ENCODE measurements at places on chromosomes 13 and 19.

- peak; percentile 70 for DNase-seq
These were observed at the start of gene SERTM1 for GRCh38 chr13:36673838-36674326. Gene SERTM1 (plus strand): TSS chr13:36674020. CDS start chr13:36695079, 21,059 bp downstream.

DNA sequence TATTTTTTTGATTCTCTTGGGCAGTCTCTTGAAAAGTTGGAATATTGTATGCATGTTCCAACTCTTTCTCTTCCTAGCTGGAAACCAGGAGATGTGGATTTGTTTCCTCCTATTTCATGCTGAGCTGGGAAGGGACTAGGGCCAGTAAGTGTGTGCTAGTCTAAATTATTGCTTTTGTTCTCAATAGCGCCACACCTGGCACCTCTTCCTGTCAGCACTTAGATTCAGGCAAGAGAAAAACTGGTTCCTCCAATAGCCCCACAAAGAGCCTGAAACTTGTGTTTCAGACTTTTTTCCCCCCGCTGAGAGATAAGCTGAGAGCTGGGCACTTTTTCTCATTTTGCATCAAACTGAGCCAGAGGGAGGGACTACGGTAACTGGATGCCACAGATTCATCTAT, 353.4 kb downstream of the OLFM4 start:
- no peak for DNase-seq

DNA sequence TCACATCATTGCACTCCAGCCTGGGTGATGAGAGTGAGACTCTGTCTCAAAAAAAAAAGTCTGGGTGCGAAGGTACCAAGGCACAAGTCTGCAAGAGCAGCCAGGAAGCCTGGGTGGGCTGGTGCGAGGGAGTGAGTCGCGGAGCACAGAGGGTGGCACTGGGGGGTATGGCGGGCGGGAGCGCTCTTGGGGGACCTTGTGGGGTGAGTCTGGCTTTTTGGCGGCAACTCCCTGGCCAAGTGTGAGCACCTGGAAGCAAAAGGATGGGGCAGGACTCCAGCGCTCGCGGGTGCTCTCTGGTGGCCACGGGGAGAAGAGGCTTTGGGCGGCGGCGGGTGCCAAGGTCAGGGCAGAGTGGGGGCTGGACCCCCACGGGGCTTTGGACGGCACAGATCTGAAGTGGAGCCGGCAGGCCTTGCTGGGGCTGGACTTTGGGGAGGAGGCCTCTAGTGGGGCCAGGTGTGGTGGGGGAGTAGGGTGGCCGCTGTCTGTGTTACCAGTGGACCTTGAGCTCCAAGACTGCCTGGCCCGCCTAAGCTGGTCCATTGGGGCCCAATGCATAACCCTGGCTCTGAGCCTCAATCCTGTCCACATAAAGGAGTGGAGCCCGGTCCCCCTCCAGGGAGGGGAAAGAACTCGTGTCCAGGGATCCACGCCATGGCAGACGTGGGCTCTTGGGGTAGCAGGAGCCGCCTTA, 1.6 kb downstream of the P2RY11 start:
- no peak for DNase-seq

GRCh38 chr13:89270736-89271135, 1599.6 kb downstream of the SLITRK5 start:
- DNase-seq: no peak

Data from left forelimb (tissue), 1 donor.